Nucleus accumbens (tissue), 56 donors: ENCODE measurements at places on chromosomes 2 and 18.

- DNase-seq: no peak
Measured at GRCh38 chr2:130819608-130820278, 17.0 kb upstream of the ARHGEF4 start.

DNA sequence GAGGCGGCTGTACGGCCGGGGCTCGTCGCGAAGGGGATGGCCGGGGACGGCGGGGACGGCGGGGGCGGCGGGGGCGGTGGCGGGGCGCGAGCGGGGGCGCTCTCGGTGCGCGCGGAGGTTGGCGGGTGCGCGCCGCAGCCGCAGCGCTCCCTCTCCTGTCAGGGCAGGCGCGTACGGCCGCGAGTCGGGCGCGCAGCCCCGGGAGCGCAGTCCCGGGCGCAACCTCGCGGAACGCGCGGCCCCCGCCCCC lies 296 bp upstream of the GRHL1 start:
- DNase-seq: no peak

- no peak for DNase-seq
Measured at GRCh38 chr2:9074930-9075329, 71.4 kb upstream of the MBOAT2 start.

DNA sequence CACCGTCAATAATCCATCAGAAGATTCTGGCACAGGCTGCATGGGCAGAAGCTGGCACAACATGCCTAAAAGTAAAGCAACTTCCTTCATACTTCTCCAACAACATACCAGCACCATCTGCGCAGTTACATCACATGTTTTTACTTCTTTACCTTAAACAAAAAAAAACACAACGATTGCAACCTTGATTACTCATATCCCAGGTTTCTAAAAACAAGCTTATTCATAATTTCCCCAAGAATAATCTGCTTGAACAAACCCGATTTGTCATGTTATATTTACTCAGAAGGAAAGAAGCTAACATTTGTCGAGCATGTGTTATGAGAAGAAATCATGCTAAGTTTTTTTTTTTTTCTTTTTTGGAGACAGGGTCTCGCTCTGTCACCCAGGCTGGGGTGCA lies 54.7 kb downstream of the THADA start:
- no peak for DNase-seq

DNA sequence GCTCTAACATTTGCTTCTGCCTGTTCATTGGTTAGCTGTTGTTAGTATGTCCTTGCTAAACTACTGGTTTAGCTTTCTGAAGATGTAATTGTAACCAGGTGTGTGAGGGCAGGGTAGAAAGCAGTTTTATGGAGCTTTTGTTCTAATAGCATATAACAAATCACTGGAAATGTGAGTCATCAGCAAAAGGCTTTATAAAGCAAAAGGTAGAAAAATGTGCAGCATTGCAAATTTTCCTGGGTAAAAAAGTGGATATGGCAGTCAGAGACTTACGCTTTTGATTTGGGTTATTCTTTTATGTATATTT lies 85.3 kb downstream of the ZNF407 start:
- DNase-seq: no peak

- no peak for DNase-seq
Measured at GRCh38 chr2:225090746-225091145, 48.5 kb upstream of the DOCK10 start.

DNA sequence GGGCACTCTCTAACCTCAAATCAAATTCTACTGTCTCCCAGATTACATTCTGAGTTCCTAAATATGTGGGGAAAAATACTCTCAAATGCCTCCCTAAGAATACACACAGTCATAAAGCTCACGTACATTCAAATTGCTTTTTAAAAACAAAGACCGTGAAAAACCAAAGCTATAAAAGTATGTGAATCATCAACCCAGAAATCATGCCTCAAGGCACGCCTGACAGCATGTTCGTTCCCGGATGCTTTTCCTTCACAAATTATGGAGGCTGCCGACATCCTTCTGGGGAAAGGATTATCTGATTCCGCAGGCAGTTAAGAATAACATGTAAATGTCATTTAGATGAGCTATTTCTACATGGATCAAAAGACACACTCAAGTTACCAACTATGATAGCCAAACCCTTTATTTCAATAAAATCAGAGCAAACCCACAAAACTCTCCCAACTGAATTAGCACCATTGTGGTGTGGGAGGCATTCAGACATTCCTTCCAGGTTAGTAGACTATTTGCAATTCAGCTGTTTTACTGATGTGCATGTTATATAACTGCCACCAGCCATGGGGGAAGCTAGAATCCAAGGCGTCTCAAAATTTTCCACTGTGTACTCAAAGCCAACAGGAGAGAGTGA lies 398.2 kb upstream of the TRIB2 start:
- no peak for DNase-seq

DNA sequence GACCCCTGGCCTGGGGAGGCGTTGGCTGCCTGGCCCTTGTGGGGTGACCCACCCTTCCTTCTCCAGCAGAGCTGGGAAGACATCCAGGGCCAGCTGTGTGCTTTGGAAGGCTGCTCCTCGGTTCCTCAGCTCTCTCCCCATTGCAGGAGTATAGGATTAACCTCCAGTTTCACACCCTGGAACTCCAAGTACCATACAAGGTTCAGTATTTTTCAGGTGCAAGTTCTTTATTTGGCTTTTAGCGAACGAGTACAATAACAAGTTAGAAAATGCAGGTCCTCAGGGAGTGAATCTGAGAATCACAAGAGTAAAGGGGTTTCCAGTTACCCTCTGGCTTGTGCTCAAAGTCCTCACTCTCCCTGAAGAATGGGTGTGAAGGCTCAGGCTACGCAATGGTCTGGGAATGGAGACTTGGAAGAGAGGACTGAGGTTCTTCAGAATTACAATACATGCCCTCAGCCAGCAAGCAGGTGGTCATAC lies 101.2 kb downstream of the APOB start:
- no peak for DNase-seq

GRCh38 chr2:166844111-166844510 lies 44.2 kb upstream of the XIRP2 start:
- DNase-seq: no peak

DNA sequence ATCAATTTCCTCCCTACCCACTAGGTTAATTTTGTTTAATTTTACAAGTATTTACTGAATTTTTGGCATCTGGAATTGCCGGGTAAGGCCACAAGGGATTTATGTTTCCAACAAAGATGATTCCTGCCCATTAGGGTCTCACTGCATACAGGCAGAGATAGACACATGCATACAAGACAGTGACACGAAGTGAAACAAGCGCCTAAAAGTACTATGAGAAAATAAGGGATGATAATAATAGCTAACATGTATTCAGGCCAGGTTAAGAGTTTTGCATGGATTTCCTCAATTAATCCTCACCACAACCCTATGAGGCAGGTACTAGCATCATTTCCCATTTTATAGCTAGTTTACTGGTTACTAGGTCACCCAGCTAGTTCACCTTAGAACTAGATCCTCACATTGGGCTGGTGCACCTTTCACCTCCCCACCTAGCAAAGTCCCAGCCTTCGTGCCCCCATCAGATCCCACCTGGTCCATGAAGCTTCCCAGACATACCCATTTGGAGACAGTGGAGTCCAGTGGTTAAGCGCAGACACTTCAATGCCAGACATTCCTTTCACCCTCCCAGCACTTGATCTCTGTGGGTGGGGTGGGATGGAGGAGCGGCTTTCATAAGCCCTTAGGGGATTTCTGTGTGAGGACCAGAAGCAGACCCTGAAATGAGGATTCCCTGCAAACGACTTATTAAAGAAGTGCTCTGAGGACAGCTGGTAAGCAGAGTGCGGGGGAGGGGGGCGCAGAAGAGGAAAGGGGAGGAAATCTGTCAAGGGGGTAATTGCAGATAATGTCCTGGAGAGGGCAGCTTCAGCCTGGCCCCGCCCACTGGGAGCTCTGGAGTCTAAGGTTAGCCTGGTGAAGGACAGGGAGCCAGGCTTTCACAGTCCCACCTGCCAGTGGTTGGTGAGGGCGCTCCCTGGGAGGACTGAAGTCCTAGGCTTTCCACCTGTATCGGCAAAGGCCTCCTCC lies 5.8 kb upstream of the DGUOK start:
- no peak for DNase-seq
